Natural killer cell (primary cell): ENCODE measurements at places on chromosomes 7 and 10. TPM values are rescaled to one million over a fixed set of nuclear protein-coding genes. Genes with fewer than 3 reads are reported as not detected.

DNA sequence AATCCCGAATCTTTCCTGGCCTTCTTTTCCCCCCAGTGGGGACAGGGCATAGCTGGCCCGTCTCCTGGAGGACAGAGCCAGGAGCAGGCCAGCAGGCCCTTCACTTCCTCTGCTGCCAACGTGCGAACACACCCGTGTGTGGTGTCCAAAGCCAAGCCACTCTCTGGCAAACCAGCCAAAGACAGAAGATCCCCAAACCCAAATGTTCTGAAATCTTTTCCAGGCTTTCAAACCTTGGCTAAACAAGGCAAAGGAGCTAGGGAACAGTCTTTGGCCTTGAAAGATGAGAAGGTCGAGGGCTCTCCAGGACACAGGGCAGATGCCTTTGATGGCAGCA lies 63.0 kb downstream of the PROSER2 start:
- H3K4me1 ChIP-seq, result peaks cover 8% of the 10 kb centered on the region
- H3K27ac ChIP-seq, result no peak overlapping the region
- H3K4me3 ChIP-seq, result no peak overlapping the region
- no peaks in the 10 kb centered on the region for H3K27me3 ChIP-seq
- H3K36me3 ChIP-seq, result no peaks in the 10 kb centered on the region
- DNase-seq, result no peak

DNA sequence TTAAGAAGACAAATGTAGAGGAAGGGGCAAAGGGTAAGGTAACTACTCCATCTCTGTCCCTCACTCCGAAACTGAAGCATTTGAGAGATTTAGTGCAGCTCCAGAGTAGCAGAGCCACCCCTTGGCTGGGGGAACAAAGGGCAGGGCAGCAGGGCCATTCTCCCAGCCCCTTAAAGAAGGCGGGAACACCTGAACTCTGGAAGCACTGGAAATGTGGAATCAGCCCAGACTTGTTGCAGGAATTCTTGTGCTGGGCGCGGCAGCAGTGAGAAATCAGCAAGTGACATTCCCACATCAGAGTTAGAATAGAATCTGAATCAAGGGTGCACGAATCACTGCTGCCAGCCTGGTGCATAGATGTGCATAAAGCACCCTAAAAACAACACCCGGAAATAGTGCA lies 34.4 kb upstream of the GRM8 start:
- no peak for DNase-seq
- peaks cover 3% of the 10 kb centered on the region for H3K27me3 ChIP-seq
- no peaks in the 10 kb centered on the region for H3K4me1 ChIP-seq
- no peak overlapping the region for H3K27ac ChIP-seq
- no peaks in the 10 kb centered on the region for H3K36me3 ChIP-seq

DNA sequence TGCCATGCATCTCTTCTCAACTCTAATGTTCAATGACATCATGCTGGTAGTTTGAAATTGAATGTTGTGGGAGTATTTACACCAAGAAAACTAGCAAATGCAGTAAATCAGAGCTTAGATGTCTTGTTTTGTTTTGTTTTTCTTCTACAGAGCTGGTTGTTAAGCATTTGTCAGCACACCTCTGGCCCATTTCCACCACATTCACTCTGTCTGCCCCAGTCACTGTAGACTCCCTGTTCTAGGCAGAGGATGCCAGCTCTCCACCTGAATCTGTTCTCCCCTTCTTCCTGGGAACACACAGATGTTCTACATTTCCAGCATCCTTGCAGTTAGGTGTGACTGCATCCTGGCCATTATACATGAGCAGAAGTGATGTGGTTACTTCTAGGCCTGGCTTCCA lies 4.1 kb upstream of the ARHGAP22 start:
- no peaks in the 10 kb centered on the region for H3K36me3 ChIP-seq
- peaks cover 12% of the 10 kb centered on the region for H3K4me1 ChIP-seq
- H3K27ac ChIP-seq, result no peak overlapping the region

- no peak overlapping the region for H3K27ac ChIP-seq
- H3K4me3 ChIP-seq, result no peak overlapping the region
- no peaks in the 10 kb centered on the region for H3K27me3 ChIP-seq
- no peak for DNase-seq
- no peaks in the 10 kb centered on the region for H3K36me3 ChIP-seq
- no peaks in the 10 kb centered on the region for H3K4me1 ChIP-seq
These were observed 110.0 kb downstream of the SORBS1 start for GRCh38 chr10:95451150-95451549.

DNA sequence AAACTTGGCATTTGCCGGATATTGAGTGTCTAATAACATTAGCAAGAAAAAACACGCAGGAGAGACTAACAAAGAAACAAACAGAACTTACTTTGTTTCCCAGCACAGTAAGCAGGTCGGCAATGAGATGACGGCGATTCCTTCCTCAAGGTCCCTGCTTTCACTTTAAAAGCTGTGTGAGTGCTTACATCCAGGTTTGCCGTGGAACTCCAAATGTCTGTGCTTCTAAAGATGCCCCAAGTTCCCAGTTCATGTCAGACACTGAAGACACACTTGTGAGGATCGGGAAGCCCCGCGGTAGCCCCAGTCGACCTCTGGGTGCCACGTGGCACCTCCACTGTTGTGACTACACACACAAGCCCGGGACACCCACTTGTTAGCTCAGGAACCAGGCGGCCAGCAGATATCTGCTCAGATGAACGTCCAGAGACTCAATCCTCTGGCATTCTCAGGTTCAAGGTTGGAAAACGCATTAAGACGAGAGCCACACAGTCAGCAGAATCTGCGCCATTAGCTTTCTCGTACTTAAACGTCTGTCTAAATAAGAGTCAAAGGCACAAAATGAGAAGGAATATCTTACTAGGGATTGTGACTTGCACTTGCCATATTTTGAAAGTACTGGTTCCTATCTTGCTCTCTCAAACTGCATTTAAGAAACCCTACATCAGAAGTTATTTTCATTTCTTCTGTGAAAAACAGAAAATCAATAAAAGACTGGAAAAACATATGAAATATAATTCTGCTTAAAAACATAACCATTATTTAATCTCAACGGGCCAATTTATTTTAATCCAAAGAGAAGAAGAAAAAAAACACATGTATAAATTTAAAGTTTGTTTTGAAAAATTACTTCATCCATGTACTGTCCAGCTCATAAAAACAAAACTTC lies 207.6 kb upstream of the KLF14 start:
- no peaks in the 10 kb centered on the region for H3K27me3 ChIP-seq
- peaks cover 18% of the 10 kb centered on the region for H3K4me1 ChIP-seq
- peak overlapping the region; percentile 77 for H3K27ac ChIP-seq
- peak overlapping the region; percentile 35 for H3K4me3 ChIP-seq

Gene SEMA3E
- total RNA-seq, result not detected

GRCh38 chr7:26863518-26864308 lies 677 bp downstream of the SKAP2 start:
- peaks cover 5% of the 10 kb centered on the region for H3K4me1 ChIP-seq
- no peak for DNase-seq
- no peaks in the 10 kb centered on the region for H3K27me3 ChIP-seq
- H3K27ac ChIP-seq, result peak overlapping the region; percentile 95
- peak overlapping the region; percentile 80 for H3K4me3 ChIP-seq

- peak overlapping the region; percentile 85 for H3K4me3 ChIP-seq
- no peaks in the 10 kb centered on the region for H3K36me3 ChIP-seq
- no peaks in the 10 kb centered on the region for H3K27me3 ChIP-seq
- peaks cover 22% of the 10 kb centered on the region for H3K4me1 ChIP-seq
- peak overlapping the region; percentile 79 for H3K27ac ChIP-seq
These were observed 701 bp upstream of the CUL1 start for GRCh38 chr7:148698007-148698396.

DNA sequence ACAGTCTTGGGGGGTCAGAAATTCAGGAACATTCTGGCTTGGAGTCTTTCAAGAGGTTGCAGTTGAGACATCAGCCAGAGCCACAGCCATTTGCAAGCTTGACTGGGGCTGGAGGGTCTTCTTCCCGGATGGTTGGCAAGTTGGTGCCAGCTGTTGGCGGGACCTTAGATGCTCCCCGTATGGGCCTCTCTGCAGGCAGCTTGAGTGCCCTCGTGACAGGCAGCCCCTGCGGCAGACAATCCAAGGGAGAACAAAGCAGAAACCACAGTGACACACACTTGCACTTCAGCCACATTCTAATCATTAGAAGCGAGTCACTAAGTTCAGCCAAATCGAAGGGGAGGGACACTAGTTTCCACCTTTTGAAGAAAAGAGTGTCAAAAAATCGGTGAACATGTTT lies 59.4 kb upstream of the MXI1 start:
- DNase-seq, result no peak
- H3K4me1 ChIP-seq, result peaks cover 8% of the 10 kb centered on the region
- H3K27me3 ChIP-seq, result peaks cover 47% of the 10 kb centered on the region
- no peaks in the 10 kb centered on the region for H3K36me3 ChIP-seq
- H3K4me3 ChIP-seq, result no peak overlapping the region

GRCh38 chr7:32470871-32471270 lies 19.3 kb downstream of the LSM5 start:
- H3K36me3 ChIP-seq, result no peaks in the 10 kb centered on the region
- H3K27ac ChIP-seq, result no peak overlapping the region
- H3K27me3 ChIP-seq, result no peaks in the 10 kb centered on the region
- H3K4me1 ChIP-seq, result no peaks in the 10 kb centered on the region
- H3K4me3 ChIP-seq, result no peak overlapping the region

DNA sequence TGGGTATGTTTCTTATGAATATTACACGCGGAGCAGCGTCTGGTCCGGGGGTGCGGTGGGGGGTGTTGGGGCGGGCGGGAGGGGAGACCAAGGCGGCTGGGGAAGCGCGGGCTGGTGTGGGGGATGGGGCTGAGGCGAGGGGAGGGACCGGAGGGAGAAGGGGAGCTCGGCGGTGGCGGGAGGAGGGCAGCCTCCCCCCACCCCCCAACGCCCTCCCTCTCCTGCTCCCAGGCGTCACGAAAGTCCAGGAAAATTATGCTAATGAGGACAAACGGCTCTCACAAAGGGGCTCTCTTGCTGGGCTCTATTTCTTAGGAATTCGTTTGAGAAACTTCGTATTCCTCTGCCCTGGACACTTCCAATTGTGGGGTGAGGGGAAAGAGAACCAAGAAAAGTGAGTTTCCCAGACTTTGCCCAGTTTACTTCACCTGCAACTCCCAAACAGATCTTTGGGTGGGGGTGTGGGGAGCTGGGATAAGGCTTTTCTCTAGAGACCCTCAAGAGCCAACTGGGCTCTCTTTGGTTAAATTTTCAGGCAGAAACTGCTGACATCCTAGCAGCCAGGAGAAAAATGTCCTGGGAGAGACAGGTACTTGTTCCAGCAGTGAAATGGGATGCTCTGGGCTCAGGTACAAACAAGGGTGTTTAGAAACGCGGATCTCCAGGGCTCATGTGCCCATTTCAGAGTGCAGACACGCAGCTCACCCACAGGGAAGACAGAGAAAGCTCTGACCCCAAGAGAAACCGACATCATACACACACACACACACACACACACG lies 11.7 kb upstream of the HOXA2 start:
- H3K4me1 ChIP-seq, result no peaks in the 10 kb centered on the region
- DNase-seq, result no peak
- H3K27ac ChIP-seq, result no peak overlapping the region
- H3K36me3 ChIP-seq, result no peaks in the 10 kb centered on the region

- no peak overlapping the region for H3K27ac ChIP-seq
- peaks cover 96% of the 10 kb centered on the region for H3K27me3 ChIP-seq
- no peak overlapping the region for H3K4me3 ChIP-seq
- no peaks in the 10 kb centered on the region for H3K36me3 ChIP-seq
These were observed 9.4 kb upstream of the GATA3 start for GRCh38 chr10:8044908-8045725.

- no peaks in the 10 kb centered on the region for H3K36me3 ChIP-seq
- H3K4me3 ChIP-seq, result no peak overlapping the region
- H3K27me3 ChIP-seq, result no peaks in the 10 kb centered on the region
- no peak overlapping the region for H3K27ac ChIP-seq
These were observed 240.7 kb downstream of the TSPAN12 start for GRCh38 chr7:120617275-120617674.

DNA sequence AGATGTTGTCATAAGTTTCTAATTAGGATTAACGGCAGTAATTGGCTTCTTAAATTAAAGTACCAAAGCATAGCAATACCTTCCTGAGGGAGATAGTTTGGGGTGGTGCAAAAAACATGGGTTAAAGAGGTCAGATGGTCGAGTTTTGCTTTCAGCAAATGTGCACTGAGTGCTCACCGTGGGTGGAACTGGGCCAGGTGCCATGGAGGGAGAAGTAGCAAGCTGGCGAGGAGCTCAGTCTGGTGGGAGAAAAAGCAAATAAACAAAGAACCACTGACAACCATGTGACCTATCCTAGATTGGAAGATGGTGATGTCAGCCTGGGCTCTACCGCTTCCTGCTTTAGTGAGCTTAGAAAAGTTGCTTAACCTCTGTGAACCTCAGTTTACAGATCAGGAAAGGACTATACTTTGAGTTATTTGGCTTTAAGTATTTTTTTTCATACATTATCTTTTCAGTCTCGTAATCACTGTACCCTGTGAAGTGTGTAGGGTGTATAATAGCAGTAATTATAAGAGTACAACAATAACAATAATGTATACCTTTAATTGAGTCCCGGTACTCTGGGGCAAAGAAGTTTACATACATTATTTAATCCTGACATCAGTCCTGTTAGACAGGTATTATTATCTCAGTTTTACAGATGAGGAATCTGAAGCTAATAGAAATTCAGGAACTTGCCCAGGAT lies 69.0 kb upstream of the PDCD4 start:
- no peaks in the 10 kb centered on the region for H3K36me3 ChIP-seq
- peak overlapping the region; percentile 11 for H3K27ac ChIP-seq
- H3K4me3 ChIP-seq, result no peak overlapping the region
- H3K4me1 ChIP-seq, result peaks cover 10% of the 10 kb centered on the region

DNA sequence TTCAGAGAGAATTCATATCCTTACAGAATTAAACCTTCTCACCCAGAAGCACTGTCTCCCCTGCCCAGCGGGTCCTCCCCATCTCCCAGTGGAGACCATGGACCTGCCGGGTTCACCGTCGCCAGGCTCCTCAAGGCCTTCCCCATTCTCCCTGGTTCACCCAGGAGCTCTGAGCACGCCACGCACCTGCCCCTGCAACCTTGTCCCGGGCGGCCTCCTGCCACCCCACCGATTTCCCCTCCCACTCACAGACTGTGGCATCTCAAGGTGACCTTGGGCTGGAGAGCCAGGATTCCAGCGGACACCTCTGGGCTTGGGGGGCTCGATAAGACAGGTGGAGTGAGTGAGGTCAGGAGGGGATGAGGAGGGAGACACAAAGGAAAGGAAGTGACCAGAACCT lies 135.3 kb downstream of the PTPRN2 start:
- H3K4me1 ChIP-seq, result no peaks in the 10 kb centered on the region
- no peak overlapping the region for H3K27ac ChIP-seq
- no peak overlapping the region for H3K4me3 ChIP-seq
- H3K27me3 ChIP-seq, result no peaks in the 10 kb centered on the region
- H3K36me3 ChIP-seq, result no peaks in the 10 kb centered on the region
